T47D (cell line): ENCODE measurements at places on chromosomes 7 and 10.

DNA sequence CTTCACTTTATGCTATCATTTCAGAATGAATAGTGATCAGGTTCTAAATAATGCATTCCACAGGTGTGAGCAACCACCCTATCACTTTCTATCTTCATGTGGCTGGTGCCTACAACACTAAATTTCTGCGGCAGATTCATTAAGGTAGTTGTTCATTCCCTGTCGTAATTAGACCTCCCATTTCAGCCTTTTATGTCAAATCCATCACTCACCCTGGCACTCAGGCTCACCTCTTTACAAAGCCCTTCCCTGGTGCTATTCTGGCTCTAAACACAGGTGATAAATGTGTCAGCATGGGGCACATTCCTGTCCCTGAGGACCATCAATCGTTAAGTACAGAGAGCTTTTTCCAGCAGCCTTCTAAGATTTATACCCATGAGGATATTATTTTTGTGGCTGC is 300.0 kb upstream of the C7orf33 start:
- no peak for DNase-seq

DNA sequence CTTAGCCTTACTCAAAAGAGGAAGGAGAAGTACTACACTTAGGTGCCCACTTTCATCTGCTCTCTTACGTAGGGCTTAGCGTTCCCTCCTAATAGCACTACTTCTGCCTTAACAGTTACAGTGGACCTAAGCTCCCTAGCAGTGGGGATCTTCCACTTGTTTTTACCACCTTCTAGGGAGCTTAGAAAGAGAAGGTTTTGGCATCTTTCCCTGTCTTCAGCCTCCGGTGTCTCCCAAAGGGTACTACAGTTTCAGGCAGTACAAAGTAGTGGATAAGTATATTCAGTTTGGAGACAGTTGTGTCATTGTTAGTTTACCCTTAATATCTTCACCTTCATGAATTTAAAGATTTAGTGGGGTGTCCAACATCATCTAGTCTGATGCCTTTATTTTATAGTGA is 14.6 kb downstream of the CHRM2 start:
- no peak for DNase-seq

GRCh38 chr7:111933609-111934008 is 272.6 kb downstream of the DOCK4 start:
- no peak for DNase-seq

DNA sequence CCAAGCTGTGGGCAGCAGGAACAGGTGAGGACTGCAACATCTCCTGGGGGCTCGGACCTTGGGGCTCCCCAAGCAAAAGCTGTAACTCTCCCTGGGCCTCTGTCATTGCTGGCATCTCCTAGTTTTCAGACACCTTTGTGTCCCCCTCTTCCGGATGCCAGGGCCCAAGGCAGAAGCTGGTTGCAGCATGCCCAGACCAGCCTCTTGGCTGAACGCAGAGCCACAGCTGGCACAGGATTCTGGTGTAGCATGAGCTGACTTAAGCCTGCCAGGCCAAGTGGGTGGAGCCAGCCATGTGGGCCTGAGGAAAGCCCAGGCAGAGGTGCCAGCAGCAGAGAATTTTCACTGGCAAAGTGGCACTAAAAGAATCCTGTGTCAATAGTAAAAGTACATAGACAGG is 43.5 kb downstream of the ZWINT start:
- no peak for DNase-seq

GRCh38 chr7:17902599-17902998 is 37.7 kb downstream of the SNX13 start:
- DNase-seq = no peak

DNA sequence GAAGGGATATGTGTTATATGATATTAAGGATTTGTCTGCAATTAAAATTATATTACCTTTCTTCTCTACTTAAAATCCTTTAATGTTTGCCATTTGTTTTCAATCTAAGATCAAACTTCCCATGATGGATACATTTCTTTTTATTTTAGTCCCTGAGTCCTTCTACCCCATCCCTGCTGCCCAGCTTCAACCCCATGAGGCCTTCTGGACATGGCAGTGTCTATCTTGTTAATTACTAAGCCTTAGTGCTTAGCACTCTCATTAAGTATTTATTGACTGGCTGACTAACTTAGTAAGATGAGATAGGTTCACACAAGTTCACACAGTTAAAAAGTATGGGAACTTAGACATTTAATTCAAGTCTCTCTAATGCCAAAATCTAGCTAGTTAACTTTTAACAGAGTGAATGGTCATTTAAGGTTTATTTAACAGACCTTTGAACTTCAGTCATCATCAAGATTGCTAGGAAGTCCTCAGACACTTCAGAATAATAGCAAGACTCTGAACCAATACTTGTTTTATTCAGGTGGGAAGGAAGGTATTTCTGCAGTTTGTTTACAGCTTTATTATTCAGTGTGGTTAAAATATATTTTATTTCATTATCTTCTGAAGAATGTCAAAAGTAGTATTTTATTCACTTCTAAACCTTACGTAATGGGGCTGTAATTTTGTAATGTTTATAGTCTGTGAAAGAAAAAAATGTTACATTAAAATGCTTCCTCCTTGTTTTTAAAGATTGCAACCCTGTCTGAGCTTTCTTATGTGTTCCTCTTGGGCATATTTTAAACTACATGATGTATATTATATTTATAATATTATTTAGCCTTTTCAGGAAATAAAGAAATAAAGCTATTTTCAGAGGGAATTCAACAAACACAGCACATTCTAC is 848.9 kb downstream of the REEP3 start:
- DNase-seq = no peak

- DNase-seq = no peak
Observed at GRCh38 chr10:97173036-97173435, 12.7 kb downstream of the SLIT1 start.
